ENCODE measurements at places on chromosomes 7 and 10.

GRCh38 chr7:16609842-16610450, 35.6 kb downstream of the ANKMY2 start:
- DNase-seq, result no peak

DNA sequence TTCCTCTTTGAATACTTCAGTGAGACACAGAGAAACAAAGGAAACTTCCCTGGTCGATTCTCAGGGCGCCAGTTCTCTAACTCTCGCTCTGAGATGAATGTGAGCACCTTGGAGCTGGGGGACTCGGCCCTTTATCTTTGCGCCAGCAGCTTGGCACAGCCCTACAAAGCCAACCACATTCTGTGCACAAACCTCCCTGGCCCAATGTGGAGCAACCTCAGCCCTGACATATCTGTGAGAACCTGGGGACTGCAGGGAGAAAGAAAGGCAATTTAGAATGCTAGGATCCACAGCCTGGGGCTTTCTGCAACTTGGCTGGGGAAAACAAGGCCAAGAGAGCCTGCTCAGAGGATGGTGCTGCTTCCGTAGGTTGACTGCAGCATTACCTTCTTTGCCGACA, 63.5 kb upstream of the PRSS58 start:
- no peak for DNase-seq

DNA sequence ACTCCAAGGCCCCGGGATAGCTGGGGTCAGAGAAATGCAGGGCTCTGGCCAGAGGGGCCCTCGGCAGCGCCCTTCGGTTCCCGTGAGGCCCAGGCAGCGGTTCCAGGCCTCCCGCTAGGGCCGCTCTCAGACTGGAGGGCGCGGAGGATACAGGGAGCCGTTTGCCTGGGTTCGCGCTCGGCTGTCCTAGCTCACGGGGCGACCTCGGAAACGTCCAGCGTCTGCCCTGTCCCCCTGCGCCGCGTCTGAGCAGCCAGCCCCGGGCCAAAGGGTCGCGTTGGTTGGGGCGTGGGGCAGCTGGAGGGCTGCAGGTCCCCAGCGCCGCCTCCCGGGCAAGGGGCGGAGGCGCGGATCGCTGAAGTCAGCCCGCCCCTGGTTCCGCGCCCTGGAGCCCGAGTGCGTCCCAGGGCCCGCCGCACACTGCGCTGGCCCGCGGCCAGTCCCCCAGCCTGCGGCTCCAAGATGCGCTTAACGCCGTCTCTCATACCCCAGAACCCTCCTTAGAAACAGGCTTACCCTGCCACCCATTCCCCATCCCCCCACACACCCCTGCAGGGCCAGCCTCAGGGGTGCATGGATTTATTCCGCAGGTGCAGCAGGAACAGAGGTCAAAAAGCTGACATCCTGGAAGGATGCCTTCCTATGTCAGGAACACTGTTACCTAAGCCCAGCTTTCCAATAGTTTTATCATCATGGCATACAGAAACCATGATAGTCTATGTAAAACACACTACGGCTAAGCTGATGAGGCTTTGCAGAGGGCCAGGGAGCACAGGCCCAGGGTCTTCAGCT, 22.1 kb upstream of the OPN4 start:
- no peak for DNase-seq

DNA sequence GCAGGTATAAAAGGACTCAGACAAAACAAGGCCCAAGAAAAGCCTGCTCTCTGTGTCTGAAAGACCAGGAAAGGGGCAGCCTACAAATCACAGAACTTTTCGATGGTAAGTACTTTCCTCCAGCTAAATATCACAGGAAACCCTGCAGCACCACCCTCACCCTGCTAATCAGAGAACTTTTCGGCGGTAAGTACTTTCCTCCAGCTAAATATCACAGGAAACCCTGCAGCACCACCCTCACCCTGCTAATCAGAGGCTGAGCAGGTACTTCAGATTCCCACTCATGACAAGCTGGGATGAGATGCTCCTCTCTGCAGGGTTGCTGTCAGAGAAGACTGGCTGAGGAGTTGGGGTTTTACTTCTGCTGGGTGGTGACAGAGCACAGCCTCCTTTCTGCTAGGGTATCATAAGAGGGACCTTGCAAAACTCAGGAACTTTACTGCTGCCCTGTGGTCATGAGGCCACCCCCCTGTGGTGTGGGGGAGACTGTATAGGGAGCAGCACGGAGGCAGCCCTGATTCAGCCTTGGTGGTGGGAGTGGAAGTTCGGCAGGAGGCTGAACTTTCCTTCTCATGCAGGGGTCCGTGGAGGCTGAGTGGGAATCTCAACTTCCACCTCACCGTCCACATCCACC, 7.2 kb downstream of the WDR37 start:
- no peak for DNase-seq
